ENCODE measurements at places on chromosomes 12 and 14.

- peak; percentile 19 for DNase-seq
Observed at GRCh38 chr14:54344445-54344844, 52.4 kb upstream of the CDKN3 start.

- no peak for DNase-seq
Observed at GRCh38 chr14:51715250-51715649, 63.5 kb downstream of the FRMD6 start.

DNA sequence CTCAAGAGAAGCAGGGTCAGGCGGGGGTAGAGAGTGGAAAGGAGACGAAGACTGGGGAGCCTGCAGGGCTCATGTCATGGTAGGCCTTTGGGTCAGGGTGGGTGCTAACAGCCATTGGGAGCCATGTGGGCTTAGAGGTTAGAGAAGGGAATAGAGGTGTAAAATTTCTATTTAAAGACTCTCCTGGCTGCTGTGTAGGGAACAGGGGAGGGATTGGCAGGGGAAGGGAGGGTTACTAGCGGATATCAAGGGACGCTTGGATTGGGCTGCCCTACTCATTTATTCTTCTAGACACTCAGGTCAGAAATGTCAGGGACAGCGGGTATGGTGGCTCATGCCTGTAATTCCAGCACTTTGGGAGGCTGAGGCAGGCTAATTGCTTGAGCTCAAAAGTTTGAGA is 18.2 kb downstream of the WSCD2 start:
- DNase-seq: no peak

GRCh38 chr12:546920-547845 is 87.4 kb downstream of the B4GALNT3 start:
- no peak for DNase-seq

GRCh38 chr12:71646512-71646911 is 17.1 kb downstream of the ZFC3H1 start:
- DNase-seq: no peak

DNA sequence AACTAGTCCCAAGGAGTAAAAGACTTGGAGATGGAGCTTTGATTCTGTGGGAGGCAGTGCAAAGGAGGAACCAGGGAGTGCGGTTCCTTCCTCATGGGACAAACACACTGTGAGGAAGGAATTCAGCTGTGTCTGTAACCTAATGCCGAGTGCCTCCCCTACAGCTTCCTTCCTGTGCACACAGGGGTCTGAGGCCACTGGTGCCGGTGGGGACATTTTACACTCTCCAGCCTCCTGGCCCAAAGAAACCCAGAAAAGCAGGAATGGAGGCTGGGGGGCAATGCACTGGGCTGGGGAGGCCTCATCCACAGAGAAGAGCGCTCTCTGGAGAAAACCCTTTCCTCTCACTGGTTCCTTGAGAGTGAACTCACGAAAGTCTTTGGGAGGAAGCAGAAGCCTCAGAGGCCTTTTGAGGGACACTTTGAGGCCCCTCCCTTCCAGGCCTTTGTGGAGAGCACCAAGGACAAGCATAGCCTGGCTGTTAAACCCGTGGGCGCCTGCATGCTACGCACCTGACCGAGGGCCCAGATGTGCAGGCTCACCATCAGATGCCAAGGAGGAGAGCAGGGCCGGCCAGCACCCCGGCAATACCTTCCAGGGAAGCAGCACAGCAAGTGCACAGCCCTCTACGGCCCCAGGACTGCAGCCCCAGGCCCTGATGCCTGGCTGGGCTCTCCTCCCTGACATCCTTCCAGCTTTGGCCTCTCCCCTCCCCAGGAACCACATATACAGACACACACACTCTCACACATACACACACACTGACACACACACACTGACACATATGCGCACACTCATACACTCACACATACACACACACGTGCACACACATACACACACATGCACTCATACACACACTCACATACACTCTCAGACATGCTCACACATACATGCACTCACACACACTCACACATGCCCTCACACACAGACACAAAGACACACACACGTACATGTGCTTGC is 52.0 kb downstream of the NFKBIA start:
- peak; percentile 44 for DNase-seq

GRCh38 chr12:78403681-78404080 is 460.9 kb upstream of the SYT1 start:
- no peak for DNase-seq

- DNase-seq: no peak
Observed at GRCh38 chr12:122232691-122233090, 6.8 kb upstream of the DIABLO start.

- no peak for DNase-seq
Observed at GRCh38 chr12:32362892-32363291, 36.5 kb upstream of the FGD4 start.

GRCh38 chr14:21557084-21557901 is 22.6 kb downstream of the OR10G3 start:
- DNase-seq: peak; percentile 34

GRCh38 chr14:91246051-91246852 is 1.7 kb upstream of the GPR68 start:
- no peak for DNase-seq

GRCh38 chr14:68312884-68313610 is 479.8 kb downstream of the ZFP36L1 start:
- no peak for DNase-seq

DNA sequence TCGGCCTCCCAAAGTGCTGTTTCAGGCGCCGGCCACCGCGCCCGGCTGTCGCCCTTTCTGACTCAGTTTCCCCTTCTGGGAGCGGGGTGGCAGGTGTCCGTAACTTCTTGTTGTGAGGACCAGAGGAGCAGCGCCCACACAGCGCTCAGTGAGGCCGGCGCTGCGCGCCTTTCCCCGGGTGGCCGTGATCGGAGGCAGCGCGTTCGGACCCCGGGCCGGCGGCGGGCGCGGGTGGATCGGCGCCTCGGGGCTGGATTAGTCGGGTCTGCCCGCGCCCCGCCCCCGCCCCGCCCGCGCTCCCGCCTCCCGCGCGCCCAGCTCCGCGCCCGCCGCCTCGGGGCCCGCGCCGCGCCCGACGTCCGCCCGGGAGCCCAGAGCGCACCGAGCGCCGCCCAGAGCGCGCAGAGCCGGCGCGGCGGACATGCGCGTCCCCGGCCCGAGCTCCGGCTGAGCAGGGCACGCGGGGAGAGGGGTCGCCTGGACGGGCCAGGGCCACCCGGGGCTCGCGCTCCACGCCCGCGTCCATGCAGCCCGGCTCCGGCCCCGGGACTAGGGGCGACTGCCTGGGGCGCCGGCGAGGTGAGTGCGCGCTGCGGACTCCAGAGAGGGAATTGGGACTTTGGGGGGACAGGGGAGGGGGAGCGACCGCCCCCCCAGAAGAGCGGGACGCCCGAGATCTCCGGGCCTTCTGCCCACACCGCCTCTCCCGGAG is 50.6 kb downstream of the LRCOL1 start:
- peak; percentile 26 for DNase-seq

DNA sequence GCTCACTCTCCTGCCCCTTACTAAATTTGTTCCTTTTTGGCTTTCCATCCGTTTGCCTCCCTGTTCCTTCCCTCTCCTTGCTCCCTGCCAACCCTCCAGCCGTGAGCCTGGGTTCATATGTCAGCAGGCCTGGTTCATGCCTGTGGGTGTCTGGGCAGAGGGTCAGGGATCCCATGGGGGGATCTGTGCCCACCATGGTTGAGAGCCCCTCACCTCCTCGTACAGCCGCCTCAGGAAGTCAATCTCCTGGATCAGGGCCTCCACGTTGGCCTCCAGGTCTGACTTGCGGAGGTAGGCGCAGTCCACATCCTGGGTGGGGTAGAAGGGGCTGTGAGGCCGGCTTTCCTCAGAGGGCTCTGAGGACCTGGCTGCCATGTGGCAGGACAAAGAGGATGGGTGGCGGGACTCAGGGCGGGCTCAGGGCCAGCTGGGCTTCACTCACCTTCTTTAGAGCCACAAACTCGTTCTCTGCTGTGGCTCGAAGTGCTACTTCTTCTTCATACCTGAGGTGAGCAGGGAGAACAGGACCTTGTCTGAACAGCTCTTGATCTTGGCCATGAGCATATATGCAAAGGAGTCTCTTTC is 3.6 kb downstream of the KRT83 start:
- DNase-seq: no peak

DNA sequence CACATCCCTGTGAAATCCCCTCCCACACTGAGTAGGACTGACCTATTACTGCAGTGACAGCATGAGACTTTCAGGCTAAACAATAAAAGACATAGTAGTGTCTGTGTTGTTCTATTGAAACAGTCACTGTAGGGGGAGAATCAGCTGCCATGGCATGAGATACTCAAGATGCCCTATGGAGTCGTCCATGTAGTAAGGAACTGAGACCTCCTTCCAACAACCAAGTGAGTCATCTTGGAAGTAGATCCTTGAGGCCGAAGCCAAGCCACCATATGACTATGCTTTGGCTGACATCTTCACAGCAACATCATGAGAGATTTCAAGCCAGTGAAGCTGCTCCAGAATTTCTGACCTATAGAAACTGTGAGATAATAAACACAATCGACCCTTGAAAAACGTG is 12.1 kb upstream of the LRP6 start:
- no peak for DNase-seq

DNA sequence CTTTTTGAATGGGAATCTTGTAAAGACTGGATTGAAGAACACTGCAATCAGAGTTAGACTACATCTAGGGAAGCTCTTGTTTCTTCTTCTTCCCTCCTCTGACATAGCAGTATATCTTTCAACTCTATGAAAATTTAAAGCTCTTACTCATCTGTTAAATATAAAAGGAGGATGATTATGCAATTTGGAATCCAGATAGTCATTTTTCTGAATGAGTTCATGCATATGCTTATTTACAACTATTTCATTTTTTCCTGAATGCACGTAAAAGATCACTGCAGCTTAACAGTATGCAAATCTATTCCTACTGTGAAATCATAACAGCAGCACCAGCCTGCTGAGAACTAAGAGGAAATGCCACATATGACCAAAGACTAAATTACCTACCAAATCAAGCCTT is 133.5 kb upstream of the TMCC3 start:
- no peak for DNase-seq

DNA sequence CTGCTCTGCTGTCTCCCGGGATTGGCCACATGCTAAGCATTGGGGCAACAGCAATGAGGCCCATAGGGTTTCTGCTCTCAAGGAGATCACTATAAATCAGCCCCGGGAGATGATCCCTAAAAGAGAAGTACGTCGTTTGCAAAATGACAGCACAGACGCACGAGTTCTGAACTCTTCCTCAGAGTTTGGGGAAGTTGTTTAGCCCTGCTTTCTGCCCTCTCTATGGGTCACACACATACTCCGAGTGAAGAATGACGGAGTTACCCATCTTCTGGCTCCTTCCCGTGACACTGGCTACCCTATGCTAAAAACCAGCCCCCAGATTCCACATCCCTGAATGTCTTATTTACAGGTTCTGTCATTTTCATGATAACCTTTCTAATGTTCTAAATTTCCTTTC is 258.0 kb upstream of the PLEKHG7 start:
- DNase-seq: no peak

DNA sequence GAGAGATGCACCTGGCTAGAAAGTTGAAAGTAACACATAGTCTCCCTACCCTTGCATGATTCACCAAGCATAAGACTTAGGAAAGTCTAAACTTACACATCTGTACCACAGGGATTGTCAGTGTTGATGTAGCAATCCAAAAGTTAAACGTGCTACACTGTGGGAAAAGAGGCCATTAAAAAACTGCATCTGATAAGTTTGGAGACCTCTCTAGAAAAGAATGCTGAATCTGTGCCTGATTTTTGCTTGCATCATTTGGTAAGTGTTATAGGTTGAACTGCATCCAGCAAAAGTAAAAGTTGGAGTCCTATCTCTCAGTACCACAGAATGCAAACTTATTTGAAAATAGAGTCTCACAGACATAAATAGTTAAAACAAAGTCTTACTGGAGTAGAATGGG is 126.6 kb downstream of the SLC6A15 start:
- DNase-seq: no peak

DNA sequence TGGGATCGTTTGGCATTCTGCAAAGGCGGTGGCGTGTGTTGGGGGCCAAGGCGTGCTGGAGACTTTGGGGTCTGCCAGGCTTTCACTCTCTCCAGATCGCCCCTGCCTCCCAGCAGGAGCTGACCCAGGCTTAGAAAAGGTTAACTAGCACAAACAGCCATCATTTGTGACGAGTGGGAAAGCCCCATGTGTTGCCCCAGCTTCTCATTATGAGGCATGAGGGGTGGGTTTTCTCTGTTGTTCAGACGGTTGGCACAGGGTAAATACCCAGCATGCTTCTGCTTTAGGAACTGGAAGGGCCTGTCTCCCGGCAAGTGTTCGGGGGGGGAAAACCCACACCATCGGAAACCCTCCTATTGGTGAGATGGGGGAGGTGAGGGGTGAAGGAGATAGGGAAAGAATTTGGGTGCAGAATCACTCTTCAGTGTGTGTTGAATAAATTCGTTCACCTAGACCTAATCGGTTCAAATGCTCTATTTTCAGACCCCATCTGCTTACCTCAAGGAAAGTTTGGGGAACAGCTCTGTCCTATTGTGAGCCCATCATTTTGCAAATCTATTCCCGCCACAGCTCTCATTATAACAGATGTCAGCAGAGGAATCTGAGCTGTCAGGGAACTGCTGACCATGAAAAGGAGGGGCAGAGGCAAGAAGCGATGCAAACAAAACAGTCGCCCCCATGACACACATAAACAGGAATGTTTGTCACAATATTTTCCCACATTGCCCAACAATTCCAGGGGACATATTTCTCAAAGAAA is 34.7 kb upstream of the C12orf42 start:
- DNase-seq: no peak

GRCh38 chr12:29286081-29286790 is 94.7 kb downstream of the ERGIC2 start:
- DNase-seq: no peak

DNA sequence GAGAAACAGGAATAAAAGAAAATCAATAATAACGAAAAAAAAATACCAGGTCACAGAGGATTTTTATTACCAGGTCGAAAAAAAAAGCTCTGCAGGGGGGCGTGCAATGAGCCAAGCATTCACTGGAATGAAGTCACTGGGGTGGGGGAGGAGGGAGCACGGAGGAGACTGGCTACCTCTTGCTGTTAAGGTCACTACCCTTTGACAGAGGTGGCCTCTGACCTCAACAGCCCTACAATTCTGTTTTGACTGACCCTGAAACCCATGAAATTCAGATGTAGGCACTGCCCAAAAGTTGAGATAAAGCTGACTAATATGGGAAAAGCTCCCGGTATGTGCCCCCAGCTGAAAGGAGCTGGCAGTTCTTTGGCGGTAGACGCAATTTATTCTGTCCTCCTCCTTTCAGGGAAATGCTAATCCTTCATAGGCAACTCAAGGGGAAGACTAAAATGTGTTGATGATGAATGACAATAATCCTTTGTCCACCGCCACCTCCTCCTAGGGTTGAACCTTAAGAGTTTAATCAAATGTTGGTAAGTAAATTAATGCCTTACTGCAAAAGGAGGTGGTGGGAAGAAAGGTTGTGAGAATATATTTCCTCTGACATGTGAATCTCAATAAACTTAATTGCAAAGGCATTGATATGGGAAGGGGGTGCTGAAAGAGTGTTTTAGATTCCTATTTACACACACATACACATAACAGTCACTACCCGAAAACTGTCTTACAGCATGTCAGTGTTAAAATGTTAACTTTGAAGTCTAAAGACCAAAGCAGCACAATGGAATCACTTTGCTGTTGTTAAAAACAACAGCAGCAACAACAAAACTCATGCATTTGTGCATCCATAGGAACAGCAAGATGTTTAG is 6.3 kb upstream of the RIC8B start:
- DNase-seq: no peak
